ENCODE measurements at places on chromosomes 2 and 18.

DNA sequence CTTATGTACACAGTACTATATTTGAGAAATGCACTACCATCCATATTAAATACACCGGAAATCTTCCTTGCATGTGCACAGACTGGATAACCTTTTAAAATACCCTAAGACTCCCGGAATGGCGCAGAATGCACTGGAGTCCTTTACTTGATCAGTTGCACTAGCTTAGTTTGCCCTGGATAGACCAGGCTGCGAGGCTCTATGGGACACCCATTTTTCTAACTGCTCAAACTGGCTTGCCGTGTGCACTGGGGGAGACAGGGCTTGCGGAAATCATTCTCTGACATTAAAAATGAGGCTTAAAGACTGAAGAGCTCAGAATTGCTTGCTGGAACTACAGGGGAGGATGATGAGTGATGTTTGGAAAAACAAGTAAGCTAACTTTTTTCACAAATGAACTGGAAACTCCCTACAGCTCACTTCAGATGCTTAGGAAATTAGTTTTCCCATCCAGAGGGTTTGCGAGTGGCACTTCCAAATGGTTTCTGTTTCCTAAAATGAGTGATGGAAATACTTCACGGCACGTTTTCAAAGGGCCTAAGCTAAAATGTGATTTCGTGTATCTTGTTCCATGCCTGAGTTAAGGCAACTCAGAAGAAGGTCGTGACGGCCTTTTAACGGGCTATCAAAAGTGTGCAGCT is 2.7 kb downstream of the NCK2 start:
- no peak for DNase-seq

- peak; percentile 25 for DNase-seq
Observed at GRCh38 chr18:76982841-76983583, 149.6 kb downstream of the MBP start.

- DNase-seq: no peak
Observed at GRCh38 chr2:56390644-56391043, 206.9 kb downstream of the CCDC85A start.

- no peak for DNase-seq
Observed at GRCh38 chr2:173989884-173990215, 24.7 kb upstream of the SP3 start.

GRCh38 chr18:39666541-39666940 is 2100.9 kb upstream of the CELF4 start:
- no peak for DNase-seq

DNA sequence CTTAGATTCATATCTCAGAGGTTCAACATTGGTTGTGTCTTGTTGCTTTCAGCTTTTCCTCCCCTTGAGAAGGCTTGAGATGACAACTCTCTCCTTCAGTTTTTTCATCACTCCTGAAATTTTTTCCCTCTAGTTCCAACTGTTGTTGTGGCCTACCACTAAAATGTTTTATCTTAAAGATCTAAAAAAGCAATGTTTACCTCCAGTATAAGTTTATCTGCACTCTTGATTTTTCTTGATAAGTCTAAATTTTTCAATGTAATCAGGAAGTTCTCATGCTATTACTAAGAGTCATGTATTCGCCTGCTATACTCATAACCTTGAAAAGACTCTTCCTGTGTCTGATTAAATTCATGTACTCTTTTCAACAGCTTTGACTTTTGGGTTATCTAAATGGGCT is 366.3 kb upstream of the TFPI start:
- no peak for DNase-seq

DNA sequence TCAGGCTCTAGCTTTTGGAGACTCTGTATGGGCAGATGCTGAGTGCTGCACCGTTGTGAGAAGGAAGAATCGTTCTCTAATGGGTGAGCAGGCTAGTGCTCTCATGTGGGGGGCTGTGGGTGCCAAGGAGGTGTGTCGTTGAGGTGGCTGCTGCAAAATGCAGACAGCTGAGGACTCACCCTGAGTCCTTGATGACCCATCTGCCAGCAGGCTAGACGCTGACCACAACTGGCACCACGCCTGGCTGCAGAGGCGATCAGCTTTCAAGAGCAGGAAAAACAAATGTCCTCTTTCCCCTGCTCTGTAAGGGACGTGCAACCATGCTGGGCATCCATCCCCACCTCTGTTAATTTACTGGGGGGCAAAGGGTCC is 48.2 kb downstream of the HAUS1 start:
- DNase-seq: no peak

GRCh38 chr2:444937-445884 is 157.3 kb upstream of the ALKAL2 start:
- no peak for DNase-seq

GRCh38 chr18:47997338-47997780 is 66.9 kb upstream of the SMAD2 start:
- DNase-seq: no peak

- DNase-seq: no peak
Observed at GRCh38 chr2:195534971-195535370, 122.1 kb upstream of the SLC39A10 start.

DNA sequence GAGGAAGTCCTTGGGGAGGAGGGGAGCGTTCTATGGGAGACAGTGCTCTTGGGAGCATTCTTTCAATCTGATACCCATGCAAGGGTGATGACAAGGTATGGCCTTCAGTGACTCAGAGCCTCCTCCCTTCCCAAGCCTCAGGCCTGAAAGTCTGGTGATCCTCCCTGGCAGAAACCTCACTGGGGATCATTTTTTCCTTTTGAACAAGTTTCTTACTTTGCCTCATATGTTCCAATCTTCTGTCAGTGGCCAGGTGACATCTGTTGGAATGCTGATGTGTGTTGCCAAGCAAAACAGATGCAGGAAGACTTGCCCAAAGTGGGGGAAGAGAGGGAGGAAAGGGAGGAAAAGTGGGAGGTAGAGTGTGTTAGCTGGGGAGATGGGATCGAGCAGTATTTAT is 224.8 kb downstream of the NEDD4L start:
- no peak for DNase-seq

DNA sequence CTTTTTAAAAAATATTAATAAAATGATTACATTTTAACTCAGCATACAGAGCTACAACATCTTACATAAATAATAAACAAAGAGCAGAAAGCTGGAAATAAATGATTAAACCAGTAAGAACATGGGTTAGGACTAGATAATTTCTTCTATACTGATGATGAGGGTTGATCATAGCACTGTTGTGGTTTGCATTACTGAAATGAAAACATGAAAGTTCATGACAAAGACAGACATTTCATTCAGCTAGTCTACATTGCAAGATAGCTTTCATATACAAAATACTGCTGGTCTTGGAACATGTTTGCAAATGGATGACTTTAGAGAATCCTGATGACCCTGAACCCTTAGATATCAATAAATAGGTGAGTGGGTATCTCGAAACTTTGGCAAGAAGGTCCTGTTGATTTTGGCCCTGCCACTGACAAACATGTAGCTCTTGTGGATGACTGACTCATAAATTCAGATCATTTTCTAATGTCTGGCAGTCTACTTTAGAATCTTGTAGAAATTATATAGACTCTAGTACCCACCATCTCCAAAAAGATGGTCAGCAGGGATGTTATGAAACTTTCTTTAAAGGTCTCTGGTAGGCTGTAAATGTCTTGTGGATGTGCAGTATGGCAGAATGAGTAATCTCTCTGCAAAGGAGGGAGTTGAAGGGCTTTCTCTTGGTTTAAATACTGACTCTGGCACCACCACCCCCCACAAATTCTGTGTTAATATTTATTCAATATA is 15.5 kb upstream of the CDC42EP3 start:
- DNase-seq: no peak

DNA sequence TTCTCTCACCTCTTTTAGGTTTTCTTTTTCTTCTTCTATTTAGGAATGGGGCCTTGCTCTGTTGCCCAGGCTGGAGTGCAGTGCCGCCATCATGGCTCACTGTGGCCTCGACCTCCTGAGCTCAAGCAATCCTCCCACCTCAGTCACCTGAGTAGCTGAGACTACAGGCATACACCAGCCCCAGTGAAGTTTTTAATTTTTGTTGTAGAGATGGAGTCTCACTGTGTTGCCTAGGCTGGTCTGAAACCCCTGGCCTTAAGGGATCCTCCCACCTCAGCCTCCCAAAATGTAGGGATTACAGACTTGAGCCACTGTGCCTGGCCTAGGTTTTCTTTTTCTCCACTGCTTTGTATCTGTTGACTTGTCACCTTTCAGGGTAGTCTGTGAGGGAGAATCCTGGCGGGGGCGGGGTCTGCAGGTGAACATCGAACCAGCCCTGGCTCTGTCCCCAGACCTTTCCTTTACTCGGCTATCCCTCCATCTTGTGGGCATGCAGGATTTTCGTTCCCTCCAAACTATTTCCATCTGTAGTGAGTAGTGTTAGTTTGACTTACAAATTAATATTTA is 21.7 kb downstream of the NCK2 start:
- no peak for DNase-seq

GRCh38 chr2:74146929-74147726 is 584 bp downstream of the BOLA3 start:
- no peak for DNase-seq

GRCh38 chr2:69309351-69310110 is 77.5 kb downstream of the GFPT1 start:
- DNase-seq: peak; percentile 71

DNA sequence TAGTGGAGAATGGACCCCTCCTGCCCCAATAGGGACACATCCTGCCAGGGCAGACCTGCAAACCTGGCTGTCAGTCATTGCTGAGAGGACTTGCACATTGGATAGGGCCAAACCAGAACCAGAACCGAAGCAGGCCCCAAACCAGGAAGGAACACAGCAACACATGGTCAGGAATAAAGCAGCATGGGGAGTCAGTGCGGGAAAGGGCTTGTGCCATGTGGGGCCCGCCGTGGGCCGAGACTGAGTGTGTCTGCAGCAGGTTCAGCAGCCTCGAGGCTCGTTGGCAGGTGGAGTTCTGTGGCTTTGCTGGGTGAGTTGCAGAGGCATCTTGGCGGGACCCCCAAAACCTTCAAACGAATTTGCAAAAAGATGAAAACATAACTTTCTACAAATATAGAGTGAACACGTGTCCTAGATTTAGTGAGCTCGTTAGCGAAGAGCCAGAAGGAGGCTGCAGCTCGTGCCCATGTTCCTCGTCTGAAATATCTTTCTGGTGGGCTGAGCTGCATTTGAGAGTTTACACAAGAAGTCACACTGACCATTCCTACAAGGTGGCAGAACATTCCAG is 44.9 kb upstream of the LDLRAD4 start:
- no peak for DNase-seq

GRCh38 chr2:197145471-197146056 is 165.0 kb downstream of the ANKRD44 start:
- DNase-seq: no peak

- DNase-seq: no peak
Observed at GRCh38 chr18:8791171-8791651, 85.9 kb downstream of the MTCL1 start.

DNA sequence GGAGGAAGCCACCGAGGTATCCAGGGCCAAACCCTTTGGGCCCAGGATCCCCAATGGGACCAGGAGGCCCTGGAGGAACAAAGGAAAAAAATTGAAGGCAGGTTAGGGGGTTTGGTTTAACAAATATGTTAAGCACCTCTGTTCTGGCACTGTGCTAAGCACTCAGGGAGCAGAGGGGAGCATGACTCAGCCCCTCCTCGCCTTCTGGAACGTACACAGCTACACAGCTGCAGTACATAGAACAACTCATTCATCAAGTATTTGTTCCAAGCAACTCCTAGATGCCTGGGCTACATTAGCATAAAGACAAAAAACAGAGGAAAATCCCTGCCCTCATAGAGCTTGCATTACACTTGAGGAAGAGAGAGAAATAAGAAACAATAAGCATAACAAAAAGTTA is 153.6 kb downstream of the COL4A4 start:
- DNase-seq: no peak

DNA sequence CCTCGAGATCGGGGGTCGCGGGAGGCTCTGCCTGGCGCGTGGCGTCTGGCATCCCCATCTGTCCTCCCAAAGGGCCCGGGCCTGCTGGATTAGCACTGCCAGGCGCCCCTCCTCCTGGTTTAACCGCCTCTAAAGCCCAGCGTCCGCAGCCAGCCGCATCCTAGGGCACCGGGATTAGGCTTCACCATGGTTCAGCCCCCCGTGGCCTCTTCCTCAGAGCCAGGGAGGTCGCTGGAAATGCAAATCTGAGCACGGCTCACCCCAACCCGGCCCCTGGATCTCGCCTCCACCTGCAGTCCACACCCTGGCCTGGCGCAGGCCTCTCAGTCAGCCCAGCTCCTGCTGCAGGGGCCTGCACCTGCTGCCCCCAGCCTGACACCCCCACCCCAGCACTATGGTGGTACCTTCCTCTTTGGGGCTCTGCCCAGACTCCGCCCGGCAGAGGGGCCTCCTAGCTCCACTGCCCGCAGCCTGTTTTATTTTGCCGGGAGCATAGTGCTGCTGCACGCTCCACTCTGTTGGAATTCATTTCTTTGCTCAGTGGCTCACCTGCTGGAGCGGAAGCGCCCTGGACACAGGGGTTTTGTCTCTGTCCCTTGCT is 13.2 kb downstream of the PRELID3A start:
- peak; percentile 79 for DNase-seq

- DNase-seq: no peak
Observed at GRCh38 chr2:8086357-8086756, 595.5 kb upstream of the ID2 start.

GRCh38 chr2:109125593-109126500 is 3.2 kb upstream of the SH3RF3 start:
- no peak for DNase-seq

GRCh38 chr2:173667415-173667814 is 297.8 kb downstream of the SP3 start:
- DNase-seq: peak; percentile 1

DNA sequence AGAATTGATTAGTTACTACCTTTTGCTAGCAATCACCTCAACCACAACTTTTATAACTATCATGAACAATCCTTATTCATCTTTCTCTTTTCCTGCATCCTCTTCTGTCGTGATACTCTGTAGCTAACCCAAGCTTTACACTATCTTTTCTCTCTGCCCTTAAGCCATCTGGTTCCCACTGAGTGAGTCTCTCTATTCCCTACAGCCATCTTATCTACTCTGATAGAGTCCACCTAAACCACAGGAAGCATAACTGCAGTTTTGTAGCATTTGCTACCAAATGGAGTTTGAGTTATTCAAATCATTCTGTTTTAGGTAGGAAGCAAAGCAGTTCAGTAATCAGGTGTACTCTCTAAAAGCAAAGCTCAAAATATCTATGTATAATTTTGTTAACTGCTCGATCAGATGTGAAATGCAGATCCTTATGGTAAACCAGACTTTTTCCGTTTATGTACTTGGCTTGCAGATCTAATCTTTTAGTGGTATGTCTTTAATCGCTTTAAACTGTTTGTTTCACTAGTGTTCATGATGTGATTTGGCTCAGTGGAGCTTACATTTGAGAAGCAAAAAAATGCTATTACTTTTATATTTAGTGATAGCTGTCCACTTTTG is 91.0 kb downstream of the CSRNP3 start:
- no peak for DNase-seq

Data from NCI-H526 treated with DMSO at 0.1 percent for 48 hours (cell line).